ENCODE measurements at places on chromosomes 5 and 9. TPM values are rescaled to one million over a fixed set of nuclear protein-coding genes. Genes with fewer than 3 reads are reported as not detected.

The ORM2 gene
- not detected for polyA plus RNA-seq

- H3K4me1 ChIP-seq, result peaks cover 4% of the 10 kb centered on the region
- H3K27ac ChIP-seq, result no peak overlapping the region
- H3K36me3 ChIP-seq, result no peaks in the 10 kb centered on the region
- H3K27me3 ChIP-seq, result no peaks in the 10 kb centered on the region
- no peak for DNase-seq
These were observed 16.0 kb upstream of the PTPDC1 start for GRCh38 chr9:94068257-94068656.

- H3K27ac ChIP-seq, result no peak overlapping the region
- no peak for DNase-seq
- H3K36me3 ChIP-seq, result no peaks in the 10 kb centered on the region
- no peaks in the 10 kb centered on the region for H3K4me1 ChIP-seq
- no peaks in the 10 kb centered on the region for H3K27me3 ChIP-seq
These were observed 180.0 kb downstream of the MTRR start for GRCh38 chr5:8048920-8049319.

- peaks cover 16% of the 10 kb centered on the region for H3K4me1 ChIP-seq
- H3K4me3 ChIP-seq, result no peak overlapping the region
- H3K27me3 ChIP-seq, result no peaks in the 10 kb centered on the region
- no peaks in the 10 kb centered on the region for H3K36me3 ChIP-seq
- no peak for DNase-seq
These were observed 46.0 kb upstream of the DAB2 start for GRCh38 chr5:39470811-39471210.

DNA sequence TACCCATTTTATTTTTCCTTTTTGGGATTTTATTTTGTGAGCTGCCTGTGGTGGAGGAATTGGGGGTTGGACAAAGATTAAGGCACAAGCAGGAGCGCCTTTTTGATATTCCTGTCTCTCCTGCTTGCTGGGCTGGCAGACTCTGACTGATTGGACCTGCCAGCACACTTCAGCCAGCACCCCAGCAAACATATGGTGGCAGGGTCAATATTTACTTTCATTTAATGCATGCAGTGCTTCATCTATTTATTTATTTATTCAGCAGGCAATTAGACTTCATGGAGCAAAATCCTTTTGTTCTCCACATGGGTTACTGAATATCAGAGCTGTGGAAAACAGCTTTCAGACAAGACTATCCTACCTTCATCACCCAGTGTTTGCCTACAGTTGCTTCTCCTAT is 48.4 kb upstream of the EPB41L4A start:
- no peak for DNase-seq
- H3K27me3 ChIP-seq, result no peaks in the 10 kb centered on the region
- H3K4me1 ChIP-seq, result no peaks in the 10 kb centered on the region
- no peak overlapping the region for H3K4me3 ChIP-seq

- H3K36me3 ChIP-seq, result no peaks in the 10 kb centered on the region
- H3K27me3 ChIP-seq, result no peaks in the 10 kb centered on the region
- no peak overlapping the region for H3K4me3 ChIP-seq
- H3K4me1 ChIP-seq, result peaks cover 27% of the 10 kb centered on the region
These were observed 20.2 kb downstream of the PBX3 start for GRCh38 chr9:125767349-125767748.

DNA sequence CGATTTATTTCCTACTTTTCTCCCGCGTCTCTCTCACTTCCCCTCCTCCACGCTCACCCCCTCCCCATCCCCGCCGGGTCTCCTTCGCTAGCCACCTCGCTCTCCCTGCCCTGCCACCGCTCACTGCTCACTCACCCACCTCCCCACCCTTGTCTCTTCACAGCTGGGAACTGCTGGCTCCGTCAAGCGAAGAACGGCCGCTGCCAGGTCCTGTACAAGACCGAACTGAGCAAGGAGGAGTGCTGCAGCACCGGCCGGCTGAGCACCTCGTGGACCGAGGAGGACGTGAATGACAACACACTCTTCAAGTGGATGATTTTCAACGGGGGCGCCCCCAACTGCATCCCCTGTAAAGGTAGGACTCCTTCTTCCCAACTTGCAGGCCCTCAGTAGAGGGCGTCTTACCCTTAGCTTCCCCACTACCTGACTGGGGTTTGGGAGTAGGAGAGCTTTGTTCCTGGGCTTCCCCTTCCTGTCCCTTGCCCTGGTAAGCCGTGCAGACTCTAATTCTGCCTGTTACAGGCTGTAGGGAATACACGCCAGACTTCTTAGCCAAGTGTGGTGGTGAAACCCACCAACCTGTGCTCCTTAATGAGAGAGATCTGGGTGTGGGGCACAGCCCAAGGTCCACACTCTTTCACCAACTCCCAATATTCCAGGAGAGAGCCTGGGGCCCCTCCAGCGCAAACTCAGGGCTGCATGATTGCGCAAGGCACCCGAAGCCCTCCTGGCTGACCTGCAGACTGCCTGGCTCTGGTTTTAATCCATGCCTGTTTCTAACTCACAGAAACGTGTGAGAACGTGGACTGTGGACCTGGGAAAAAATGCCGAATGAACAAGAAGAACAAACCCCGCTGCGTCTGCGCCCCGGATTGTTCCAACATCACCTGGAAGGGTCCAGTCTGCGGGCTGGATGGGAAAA is 2.5 kb downstream of the FST start:
- H3K36me3 ChIP-seq, result no peaks in the 10 kb centered on the region
- peak overlapping the region; percentile 63 for H3K4me3 ChIP-seq
- H3K4me1 ChIP-seq, result peaks cover 19% of the 10 kb centered on the region
- DNase-seq, result peak; percentile 79
- H3K27me3 ChIP-seq, result peaks cover 28% of the 10 kb centered on the region

Data from spleen (tissue), 13 donors.